Bone marrow (tissue), 2 donors: ENCODE measurements at places on chromosomes 5 and 9.

DNA sequence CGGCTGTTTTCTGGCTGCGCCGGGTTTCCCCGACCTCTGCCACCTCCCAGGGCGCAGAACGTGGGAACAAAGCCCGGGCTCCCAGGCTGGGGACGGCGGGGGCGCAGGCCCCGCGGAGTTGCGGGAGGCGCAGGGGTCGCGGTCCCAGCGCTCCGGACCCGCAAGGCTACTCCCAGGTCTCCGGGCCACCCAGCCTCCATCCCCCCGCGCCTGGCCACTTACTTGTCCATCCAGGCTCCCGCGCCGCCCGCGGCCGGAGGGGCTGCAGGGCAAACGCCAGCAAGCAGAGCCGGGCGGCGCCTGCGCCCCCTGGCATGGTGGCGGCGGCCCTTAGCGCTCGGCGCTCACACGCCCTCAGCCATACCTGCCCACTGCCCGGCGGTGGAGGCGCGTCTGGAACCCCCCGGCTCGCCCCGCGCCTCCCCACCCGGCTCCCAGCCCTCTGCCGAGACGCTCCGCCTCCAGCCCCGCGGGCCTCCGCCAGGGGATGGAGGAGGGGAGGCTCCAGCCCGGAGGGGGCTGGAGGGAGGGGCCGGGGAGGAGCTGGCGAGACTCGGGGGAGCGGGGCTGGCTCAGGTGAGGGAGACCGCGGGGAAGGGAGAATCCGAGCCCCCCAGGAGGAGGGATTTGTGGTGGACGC lies at the start of gene ADAM19:
TSS of gene ADAM19 (minus strand) at position 395 of the 640 bp plus-strand sequence. CDS start at position 316, 79 bp downstream.
- no peak for DNase-seq

GRCh38 chr5:148469501-148469935 lies 85.8 kb downstream of the FBXO38 start:
- DNase-seq, result no peak

DNA sequence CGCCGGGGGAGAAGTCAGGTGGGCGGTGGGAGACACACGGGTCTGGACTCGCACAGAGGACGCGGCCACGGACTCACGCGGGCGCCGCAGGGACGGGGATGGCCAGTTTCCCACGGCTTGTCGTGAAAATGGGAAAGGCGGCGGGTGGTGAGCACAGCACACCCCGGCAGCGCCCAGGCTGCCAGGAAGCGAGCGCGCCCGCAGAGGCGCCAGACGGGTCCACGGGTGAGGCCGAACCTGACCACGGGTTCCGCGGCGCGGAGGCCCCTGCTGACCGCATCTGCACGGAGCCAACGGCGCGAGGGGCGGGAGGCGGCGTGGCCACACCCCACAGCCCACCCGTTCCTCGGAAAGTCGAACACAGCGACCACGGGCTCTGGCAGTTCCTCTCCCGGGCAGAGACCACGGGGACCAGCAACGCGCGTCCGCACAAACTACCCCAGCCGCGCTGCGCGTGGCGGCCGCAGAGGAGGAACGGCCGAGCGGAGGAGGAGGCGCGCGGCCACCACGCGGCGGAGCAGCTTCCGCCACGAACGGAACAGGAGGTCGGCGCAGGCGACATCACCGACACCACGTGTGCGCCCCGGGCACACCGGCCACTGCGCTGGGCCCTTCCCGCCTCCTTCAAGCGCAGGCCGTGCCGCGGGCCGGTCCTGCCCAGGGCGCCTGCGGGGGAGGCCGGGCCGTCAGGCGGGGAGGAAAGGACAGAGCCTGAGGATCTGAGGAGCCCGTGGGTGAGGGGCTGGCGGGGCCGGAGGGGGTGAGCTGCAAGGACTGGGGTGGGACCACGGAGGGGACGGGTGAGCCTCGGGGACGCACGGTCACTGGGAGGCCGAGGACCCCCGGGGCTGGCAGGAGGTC lies 5.6 kb downstream of the EXD3 start:
- no peak for DNase-seq

- DNase-seq, result no peak
Observed at GRCh38 chr5:78671609-78672008, 23.0 kb upstream of the LHFPL2 start.

- DNase-seq, result no peak
Observed at GRCh38 chr9:459491-460444, 245.1 kb downstream of the DOCK8 start.

- no peak for DNase-seq
Observed at GRCh38 chr5:14202462-14202861, 59.3 kb downstream of the TRIO start.

- DNase-seq, result no peak
Observed at GRCh38 chr5:74093561-74093960, 467.6 kb downstream of the ARHGEF28 start.

GRCh38 chr5:60633341-60633740 lies 66.6 kb downstream of the DEPDC1B start:
- peak; percentile 19 for DNase-seq

DNA sequence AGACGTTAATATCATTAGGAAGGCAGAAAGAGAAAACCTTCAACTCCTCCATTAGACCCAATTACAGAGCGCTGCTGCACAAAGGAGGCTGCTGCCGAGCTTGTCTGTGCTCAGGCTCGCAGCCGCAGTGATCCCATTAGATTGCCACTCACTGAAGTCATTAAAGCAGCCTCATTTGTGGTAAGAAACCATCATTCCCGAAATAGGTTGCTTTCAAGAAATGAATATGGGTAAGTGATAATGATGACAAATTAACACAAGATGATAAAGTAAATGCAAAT lies 137.2 kb downstream of the CAVIN4 start:
- DNase-seq, result no peak

- no peak for DNase-seq
Observed at GRCh38 chr9:116267021-116267420, 113.4 kb downstream of the PAPPA start.

GRCh38 chr5:53557386-53557785 lies 3.1 kb upstream of the NDUFS4 start:
- DNase-seq, result no peak

- no peak for DNase-seq
Observed at GRCh38 chr5:107542428-107542827, 128.3 kb downstream of the EFNA5 start.

DNA sequence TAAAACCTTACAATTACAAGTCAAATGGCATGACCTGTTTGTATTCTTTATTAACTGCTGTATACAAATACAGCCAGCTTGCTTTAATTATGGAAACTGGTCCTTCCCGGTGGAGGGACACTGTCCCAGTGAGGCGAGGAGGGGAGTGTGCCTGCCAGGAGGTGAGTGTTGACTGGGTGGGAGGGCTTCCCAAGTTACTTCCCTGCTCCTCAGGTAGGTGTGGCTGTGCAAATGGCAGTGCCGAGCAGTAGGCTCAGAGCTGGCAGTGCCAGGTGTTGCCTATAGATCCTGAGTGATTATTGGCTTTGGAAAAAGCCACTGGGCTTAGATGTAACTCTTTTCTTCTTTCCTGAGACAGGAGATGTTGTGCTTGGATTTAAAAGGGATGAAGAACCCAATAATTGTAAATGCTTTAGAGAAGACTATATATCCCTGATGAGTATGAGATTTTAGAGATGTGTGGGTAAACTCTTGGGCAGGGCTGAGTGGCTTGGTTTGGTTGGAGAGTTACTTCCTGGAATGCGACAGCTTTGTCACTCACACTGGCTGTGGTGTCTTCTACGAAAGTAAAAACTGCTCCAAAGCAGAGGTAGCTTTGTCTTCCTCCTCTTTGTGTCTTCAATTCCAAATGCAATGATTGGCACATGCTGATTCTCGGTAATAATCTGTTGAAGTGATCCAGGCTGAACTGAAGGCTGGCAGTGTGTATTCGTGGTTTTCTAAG lies 43.7 kb downstream of the GLRX start:
- no peak for DNase-seq

DNA sequence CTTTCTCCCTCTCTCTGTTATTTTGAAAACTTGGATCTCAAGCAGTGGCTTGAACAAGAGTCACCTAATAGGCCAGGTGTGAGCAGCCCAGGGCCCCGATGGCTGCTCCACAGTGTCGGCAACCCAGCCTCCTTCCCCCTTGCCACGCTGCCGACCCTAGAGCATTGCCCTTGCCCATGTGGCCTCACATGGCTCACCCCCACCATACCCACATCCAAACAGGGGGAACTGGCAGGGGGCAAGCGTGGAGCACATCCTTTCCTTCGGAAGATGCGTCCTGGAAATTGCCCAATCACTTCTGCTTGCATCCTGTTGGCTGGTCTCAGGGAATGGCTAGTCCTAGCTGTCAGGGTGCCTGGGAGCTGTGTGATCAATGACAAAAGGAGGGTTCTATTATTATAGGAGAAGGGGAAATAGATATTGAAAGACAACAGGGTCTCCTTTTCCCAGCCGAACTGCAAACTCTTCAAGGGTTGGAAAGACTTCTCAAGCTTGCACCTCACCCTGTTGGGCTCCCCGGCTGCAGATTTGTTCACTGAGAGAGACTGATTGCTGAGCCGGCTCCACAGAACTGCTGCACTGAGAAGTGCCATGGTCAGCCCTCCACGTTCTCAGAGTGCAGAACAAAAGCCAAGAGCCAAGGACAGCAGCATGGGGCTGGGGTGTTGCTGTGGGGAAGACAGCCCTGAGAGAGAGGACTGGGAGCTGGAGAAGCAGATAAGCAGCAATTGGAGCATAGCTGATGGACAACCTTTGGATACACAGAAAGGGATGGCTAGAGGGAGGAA lies 8.3 kb upstream of the TIFAB start:
- no peak for DNase-seq

DNA sequence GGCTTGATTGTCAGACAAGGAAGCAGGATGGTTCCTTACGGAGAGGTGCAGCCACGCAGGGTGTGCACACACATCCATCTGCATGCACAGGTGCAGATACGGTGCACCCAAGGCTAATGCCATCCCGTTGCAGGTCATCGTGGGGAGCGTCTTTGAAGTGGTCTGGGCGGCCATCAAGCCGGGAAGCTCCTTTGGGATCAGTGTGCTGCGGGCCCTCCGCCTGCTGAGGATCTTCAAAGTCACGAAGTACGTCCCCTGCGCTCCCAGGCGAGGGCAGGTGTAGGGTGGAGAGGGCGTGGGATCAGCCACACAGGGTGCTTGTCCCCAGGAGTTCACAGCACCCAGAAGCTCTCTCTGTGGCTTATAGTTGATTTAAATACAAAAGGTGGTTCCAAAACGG lies 106.4 kb downstream of the CACNA1B start:
- no peak for DNase-seq
